ENCODE measurements at places on chromosomes 6 and 20.

DNA sequence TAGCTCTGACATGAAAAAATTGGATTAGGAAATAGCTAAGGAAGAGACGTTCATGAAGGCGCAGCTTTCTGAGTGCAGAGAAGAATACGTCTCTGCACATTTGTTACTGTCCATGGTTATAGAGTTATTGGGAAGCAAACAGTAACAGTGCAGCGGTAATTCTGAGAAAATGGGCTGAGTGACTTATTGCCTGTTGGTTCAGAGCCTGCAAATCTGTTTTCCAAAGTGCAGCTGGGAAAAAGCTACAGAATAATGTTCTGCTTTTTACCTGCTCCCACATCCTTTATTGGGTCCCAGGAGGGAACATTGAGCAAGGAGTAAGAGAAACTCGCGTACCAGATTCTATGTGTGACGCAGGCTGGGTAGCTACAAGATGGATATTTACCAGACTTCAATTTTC lies 160.2 kb downstream of the BTBD3 start:
- DNase-seq: no peak

GRCh38 chr6:157143171-157143889 lies 180.0 kb downstream of the TMEM242 start:
- DNase-seq: no peak

DNA sequence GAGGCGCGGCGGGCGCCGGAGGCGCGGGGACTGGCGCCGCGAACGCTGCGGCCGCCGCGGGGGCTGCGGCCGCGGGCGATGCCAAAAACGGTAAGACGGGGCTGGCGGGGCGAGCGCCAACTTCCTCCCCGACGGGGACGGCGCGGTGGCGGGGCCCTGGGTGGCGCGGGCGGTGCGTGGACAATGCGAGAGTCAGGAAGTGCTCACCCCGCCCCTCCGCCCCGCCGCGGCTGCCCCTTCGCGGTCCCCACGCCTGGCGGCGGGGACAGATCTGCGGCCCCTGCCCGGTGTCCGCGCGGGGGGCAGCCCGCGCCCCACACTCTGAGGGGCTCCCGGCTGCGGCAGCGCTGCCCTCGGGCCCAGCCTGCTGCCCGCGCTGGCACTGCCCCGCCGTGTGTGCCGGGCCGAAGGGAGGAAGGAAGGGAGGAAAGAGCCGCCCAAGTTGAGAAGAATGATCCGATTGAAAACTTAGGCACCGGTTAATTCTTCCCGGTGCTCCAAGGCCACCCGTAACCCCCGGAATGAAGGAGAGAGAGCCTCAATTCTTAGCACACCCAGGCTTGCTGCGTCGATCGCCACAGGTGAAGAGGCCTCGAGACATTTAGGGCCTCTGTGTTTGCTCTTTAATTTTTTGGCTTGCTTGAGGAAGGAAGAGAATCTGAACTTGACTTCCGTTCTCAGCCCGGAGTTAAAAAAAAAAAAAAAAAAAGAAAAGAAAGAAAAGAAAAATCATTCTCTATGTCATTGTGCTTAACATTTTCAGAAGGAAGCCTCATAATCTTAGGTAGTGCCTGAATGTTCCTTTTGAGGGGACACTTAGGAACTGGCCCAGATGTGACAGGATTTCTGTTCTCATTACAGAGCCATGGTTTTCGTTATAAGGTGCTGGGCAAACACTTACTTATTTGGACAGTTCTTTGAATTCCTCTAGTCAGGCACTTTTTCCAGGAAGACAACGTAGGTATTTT lies 982 bp downstream of the HECA start:
- DNase-seq: peak; percentile 30

- DNase-seq: no peak
Measured at GRCh38 chr20:58910473-58910872, 58.0 kb downstream of the GNAS start.

- DNase-seq: no peak
Measured at GRCh38 chr6:95690328-95690727, 113.0 kb downstream of the MANEA start.

- no peak for DNase-seq
Measured at GRCh38 chr6:162467679-162468078, 259.9 kb downstream of the PRKN start.

DNA sequence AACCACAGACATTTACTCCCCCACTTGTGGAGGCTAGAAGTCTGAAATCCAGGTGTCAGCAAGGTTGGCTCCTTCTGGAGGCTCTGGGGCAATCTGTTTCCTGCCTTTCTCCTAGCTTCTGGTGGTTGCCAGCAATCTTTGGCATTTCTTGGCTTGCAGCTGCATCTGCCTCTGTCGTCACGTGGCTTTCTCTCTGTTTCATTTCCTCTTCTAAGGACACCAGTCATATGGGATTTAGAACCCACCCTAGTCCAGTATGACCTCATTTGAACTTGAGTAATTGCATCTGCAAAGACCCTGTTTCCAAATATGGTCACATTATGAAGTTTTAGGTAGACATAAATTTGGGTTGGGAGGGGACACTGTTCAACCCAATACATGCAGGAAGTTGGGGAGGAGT lies 56.2 kb upstream of the EPB41L1 start:
- DNase-seq: no peak

GRCh38 chr20:44050327-44050726 lies 135.7 kb downstream of the TOX2 start:
- DNase-seq: no peak

DNA sequence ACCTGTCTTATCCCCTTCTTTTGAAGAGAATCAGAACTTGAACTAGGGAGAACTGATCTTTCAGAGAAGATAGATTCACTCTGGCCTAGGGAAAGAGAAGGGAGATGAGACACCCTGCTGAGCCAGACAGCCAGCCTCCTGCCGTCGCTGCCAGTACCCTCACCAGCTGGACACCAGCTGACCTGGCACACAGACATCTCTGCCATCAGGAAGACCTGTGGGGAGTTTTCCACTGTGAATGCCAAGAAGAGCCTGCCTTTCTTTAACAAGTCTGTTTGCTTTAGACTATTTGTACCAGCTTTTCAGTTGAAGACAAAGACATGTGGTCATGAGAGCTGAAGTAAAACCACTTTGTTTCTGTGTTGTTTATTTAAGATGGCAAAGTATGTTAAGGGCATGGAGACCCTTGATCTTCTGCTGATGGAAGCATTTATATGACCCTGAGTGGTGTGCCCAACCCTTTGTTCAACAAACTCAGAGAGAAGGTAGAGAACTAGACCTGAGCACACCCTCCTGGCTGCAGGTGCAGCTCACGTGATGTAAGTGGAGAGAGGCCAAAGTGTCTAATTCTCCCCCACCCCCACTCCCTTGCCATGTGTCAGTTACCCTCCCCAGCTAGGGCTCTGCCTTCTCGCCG lies 82.3 kb upstream of the SLC24A3 start:
- DNase-seq: no peak

DNA sequence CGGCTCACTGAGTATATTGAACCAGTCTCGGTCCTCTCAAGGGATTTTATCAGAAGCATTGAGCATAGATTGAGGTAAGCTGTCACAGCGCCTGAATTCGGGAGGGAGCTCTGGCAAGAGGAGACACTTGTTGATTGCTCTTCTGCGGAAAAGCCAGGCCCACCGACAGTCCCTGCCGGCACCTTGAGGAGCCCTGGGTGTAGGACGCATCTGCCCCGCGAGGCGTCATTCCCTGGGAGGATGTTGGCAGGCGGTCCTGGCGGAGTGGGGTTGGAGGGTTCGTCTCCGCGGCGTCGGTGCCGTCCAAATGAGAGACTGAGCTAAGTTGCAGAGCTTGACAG lies 843 bp downstream of the FBXO9 start:
- DNase-seq: peak; percentile 12

DNA sequence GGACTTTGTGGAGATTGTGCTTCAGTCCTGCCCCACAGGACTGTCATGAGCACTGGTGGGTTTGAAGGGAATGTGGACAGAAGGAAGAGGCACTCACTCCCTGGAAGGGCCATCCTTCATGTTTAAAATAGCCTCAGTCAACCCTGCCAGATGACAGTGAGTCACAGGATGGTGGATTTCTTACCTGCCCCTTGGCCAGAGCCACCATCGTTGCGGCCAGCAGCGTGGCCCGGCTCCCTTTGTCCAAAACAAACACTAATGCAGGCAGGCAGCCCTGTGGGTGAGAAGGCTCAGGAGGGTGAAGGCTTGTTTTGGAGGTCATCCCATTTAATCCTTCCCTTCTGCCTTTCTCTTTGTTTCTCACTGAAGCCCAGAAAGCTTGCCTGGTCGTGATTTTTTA lies 422.7 kb downstream of the CD83 start:
- DNase-seq: no peak

DNA sequence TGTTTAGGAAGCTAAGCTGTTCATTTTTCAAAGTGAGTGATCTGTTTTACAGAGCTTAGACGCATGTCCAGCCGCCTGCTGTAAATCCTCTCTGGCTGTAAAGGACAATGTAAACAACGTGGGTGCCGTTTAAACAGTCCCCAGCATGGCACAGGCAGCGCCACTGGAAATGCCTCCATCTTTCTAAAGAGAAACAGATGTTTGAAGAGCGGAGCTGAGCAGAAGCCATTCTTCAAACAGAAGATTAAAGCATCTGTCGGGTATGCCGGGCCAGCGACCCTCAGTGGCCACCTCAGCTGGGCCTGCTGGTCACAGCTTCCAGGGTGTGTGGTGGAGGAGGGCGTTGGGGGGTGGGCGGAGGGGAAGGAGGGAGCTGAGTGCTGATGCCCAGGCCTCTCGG lies 138.6 kb downstream of the ERMARD start:
- DNase-seq: no peak

GRCh38 chr6:120392941-120393340 lies 941.3 kb downstream of the TBC1D32 start:
- no peak for DNase-seq

DNA sequence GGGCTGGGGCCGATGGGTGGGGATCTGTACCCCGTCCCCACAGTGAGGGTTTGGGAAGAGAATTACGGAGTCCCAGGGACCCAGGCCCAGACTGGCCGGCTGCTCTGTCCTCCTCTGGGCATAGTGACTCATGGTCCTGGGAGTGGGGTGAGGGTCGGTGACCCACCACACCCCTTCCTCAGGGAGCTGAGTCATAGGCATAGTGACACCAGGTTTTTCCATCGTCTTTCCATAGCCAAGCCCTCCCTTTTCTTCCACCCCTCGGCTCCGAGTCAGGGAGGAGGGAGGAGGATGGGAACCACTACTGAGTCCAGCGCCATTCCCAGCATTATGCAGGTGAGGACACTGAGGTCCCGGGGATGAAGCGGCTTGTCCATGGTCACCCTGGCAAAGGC lies 8.9 kb downstream of the CYP21A2 start:
- no peak for DNase-seq

GRCh38 chr6:104604685-104605084 lies 255.0 kb downstream of the HACE1 start:
- DNase-seq: no peak

DNA sequence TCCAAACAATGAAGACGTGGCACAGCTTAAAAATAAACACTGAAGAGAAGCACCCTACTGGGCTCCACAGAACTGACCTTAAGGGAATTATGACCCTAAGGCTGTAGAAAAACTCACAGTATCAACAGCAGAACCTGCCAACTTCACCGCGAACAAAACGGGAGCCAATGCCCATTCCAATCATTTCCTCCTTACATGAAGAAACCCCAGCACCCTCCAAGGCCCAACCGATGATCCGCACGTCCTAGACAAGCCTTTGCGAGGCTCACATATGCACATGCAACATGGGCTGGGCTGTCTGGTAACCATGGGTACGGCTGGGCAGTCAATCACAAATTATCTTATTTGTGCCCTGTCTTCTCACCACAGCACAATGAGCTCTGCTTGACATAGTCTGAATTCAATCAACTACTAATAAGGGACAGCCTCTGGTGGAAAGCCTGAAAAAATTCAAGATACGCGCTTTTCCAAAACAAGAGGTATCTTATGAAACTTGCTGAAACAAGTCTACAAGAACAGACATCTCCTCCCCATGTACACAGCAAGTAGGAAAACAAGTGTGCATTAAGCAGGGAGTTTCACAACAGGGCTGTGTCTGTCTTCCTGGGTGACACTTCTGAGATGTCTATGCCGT lies 1.7 kb downstream of the DIDO1 start:
- DNase-seq: no peak

- DNase-seq: no peak
Measured at GRCh38 chr6:11917951-11918738, 94.0 kb upstream of the HIVEP1 start.

- no peak for DNase-seq
Measured at GRCh38 chr6:154086510-154086909, 47.5 kb downstream of the OPRM1 start.

- no peak for DNase-seq
Measured at GRCh38 chr20:53157443-53158408, 185.6 kb downstream of the TSHZ2 start.

DNA sequence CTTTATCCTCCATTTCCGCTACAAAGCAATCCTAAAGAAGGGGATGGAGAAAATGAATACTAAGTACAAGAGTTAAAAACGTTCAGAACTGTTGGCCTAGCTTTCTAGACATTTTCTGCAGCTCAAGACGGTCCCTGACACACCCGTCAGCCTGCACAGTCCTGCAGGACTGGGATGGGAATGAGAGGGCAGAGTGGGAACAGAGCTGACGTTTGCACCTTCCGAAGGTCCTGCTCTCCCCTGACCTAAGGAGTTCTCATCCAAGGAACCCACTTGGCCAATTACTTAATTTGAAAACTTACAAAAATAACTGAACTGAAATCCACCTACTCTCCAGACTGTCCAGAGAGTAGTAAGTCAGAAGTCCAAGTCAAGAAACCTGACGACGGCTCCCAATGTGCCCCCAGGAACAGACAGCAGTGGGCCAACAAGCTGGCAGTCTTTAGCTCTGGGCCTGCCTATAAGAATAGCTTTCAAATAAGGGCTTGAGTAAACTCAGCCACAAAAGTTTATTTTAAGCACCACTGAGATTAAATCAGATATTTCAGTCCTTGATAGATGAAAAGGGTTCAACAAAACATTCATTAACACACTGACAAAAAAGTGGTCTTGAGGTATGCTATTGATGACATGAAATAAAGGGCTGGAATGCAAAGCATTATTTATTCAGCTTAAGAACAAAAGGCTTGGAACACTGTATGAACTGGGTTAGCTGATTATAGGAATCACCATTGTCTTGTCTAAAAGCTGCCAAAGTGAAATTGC lies 76.8 kb downstream of the CNKSR3 start:
- DNase-seq: no peak

GRCh38 chr6:84663866-84664265 lies 100.5 kb downstream of the TBX18 start:
- DNase-seq: no peak

DNA sequence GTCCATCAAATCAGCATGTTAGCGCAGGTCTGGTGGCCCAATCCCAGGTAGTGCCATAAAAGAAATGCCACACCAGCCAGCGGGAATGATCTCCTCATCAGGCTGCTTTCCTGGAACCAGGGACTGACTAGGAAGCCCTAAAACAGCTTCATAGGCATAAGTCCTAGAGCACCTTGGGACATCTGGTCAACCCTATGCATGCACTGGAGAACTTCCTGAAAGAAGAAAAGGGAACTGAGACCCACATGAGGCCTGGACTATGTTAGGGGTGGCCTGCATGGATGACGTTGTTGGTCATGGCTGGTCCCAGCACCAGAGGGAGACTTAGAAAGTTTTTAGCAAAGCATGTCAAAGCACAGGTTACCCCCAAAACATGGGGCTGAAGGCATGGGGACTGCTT lies 7.6 kb upstream of the KCNK16 start:
- DNase-seq: no peak

- DNase-seq: no peak
Measured at GRCh38 chr20:6612606-6612923, 154.9 kb upstream of the BMP2 start.

- DNase-seq: no peak
Measured at GRCh38 chr6:82013561-82014530, 233.7 kb downstream of the IBTK start.

Data from progenitor cell of endocrine pancreas (in vitro differentiated cells).